ENCODE measurements at places on chromosomes 1 and 21. TPM values are rescaled to one million over a fixed set of nuclear protein-coding genes. Genes with fewer than 3 reads are reported as not detected.

DNA sequence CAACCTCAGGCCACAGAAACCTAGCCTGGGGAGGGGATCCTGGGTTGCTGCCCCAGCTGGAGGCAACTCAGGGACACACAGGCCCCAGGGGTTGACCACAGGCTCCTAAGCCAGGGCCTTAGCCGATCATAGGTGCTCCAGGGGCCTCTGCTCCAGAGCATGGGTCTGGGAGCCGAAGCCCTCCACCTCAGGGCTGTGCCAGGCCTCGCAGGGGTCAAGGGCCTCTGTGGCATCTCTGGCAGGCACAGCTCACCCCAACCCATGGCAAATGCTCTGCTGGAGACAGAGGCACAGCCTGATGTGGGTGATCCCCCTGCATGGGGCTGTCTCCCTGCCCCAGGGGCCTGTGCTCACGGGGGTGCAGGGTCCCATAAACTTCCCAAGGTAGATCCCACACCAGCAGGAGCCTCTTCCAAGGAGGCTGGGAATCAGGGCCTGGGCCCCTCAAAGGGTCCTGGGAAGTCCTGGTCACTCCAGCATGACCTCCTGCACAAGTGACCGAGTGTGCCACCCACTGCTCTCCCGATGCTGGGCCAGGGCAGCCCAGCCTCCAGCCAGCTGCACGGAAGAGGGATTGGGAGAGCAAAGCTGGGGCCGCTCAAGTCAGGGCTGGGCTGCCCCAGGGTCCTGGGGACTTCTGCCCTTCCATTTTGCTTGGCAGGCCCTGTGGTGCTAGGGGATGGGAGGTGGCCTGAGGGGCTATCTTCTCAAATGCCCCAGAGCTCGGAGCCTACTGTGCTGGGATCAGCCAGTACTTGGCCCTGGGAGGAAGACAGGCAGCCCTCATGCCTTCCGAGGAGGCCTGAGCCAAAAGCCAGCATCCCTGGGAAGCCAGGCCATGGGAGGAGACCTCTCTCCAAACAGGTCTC is 22.2 kb upstream of the PRSS38 start:
- H3K36me3 ChIP-seq = no peaks in the 10 kb centered on the region
- H3K4me1 ChIP-seq = peaks cover 1% of the 10 kb centered on the region
- H3K27me3 ChIP-seq = peaks cover 6% of the 10 kb centered on the region
- no peak for DNase-seq

DNA sequence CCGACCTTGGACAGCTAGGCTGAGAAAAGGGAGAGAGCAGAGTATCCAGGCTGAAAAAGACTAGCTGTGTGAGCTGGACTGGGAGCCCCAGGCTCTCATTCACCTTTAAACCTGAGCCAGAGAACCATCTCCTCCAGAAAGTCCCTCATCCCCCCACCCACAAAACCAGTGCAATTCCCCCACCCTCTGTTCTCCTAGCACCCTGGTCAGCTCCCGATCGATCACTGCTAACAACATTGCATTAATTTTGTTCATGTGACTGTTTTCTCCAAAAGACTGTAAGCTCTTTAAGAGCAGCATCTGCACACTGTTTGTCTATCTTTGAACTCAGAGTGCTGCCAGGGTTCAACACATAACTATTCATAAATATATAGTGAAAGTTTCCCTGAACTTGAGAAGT is 67.1 kb upstream of the NFASC start:
- H3K36me3 ChIP-seq = no peaks in the 10 kb centered on the region
- DNase-seq = no peak
- peaks cover 7% of the 10 kb centered on the region for H3K27me3 ChIP-seq
- H3K27ac ChIP-seq = no peak overlapping the region
- peaks cover 19% of the 10 kb centered on the region for H3K4me1 ChIP-seq

DNA sequence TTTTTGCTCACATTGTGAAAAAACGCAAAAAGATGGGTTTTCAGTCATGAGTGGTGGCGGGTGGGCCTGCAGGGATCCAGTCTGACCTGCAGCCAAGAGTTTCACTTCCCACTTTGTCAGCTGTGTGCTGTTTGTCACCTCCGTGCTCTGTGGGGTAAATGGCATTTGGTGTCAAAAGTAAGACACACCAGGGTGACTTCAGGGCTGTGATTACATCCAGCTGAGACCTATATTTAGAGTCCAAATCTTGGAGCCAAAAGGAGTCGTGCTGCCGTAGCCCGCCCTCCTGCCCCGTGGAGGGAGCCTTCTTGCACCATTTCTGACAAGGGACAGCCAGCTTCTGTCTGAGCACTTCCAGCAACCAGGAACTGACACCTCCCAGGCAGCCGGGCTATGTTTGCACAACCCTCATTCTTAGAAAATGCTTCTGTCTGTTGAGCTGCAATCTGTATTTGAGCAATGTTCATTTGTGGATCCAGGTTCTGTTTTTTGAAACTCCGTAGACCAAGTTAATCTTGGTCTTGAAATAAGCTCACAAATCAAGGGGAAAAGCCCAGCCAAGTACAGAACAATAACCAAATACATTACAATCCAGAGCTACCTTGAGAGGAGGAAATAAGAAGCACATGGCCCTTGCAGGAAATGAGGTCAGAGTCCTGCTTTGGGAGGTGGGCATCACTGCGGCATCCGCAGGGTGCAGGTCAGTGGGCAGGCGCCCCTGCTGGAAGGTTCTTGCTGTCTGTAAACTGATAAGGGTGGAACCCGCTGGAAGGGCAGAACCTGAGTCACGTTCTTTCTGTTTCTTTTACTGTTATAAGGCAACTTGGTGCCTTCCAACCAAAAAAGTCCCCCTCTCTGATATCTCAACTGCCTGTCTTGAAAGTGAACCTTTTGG is 14.4 kb downstream of the ABCG1 start:
- no peaks in the 10 kb centered on the region for H3K27me3 ChIP-seq
- peak; percentile 90 for DNase-seq
- H3K4me1 ChIP-seq = peaks cover 88% of the 10 kb centered on the region
- H3K36me3 ChIP-seq = peaks cover 6% of the 10 kb centered on the region
- H3K27ac ChIP-seq = peak overlapping the region; percentile 89

DNA sequence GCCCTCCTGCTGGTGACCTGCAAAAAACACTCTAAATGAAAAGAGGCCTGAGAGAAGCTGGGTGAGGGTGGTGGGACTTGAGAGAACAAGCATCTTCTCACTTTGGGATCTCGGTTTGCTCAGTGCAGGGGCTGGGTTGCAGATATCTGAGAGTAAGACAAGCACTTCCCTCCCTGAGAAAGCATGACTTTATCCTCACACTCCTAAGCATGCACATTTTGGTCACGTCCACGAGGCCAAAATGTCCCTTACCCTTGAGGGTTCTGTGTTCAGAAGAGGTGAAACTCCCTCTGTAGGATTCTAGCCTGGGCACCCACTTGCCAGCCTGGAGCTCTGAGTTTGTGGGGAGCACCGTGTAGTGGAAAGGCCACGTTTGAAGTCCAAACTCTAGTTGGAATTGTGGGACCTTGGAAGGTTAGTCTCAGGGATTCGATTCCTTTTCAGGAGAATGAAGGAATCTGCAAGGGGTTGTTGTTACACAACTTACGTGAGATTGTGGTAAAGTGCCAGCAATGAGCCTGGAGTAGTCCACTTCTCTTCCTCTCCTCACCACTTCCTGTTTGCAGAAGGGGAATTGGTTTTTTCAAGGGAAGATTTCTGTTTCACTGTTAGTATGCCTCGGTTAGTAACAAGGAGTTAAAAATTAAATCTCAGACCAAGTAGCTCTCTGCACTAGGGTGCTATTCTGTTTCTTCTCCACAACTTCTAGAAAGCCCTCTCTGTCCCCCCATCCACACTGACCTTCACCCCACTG is 3.0 kb downstream of the FCAMR start:
- H3K4me3 ChIP-seq = peak overlapping the region; percentile 40
- H3K27ac ChIP-seq = peak overlapping the region; percentile 50
- DNase-seq = no peak
- no peaks in the 10 kb centered on the region for H3K36me3 ChIP-seq
- peaks cover 35% of the 10 kb centered on the region for H3K4me1 ChIP-seq
- H3K27me3 ChIP-seq = peaks cover 30% of the 10 kb centered on the region

- no peak overlapping the region for H3K4me3 ChIP-seq
- no peak for DNase-seq
- H3K27me3 ChIP-seq = no peaks in the 10 kb centered on the region
- H3K4me1 ChIP-seq = no peaks in the 10 kb centered on the region
These were observed 89.5 kb downstream of the NRIP1 start for GRCh38 chr21:14975136-14975919.

DNA sequence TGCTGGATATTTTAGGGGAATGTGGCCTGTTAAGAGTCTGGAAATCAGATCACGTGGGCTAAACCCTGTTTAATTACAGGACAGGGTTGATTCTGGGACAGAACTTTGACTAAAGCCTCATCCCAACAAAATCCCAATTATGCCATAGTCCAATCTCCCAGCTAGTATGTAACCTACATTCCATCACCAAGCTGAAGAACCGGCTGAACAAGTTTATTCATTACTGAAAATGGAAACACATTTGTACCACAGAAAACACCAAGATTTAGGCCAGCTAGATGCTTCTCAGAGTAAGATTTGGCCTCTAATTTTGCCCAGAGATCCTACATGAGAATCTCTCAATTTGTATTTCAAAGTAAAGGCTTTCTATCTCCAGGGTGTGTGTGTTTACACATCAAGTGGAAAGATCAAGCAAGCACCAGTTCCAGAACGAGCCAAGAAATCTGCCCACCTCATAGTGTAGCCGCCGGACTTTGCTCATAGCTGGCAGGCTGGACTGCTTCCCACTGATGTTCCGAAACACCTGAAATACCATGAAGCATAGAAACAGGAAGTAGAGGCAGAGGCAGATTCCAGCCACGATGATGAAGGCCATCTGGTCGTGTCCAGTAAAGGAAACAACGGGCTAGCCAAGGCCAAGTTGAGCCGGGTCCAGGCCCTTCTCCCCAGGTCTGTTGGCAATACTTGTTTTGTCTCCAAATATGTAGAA is 86.8 kb downstream of the WLS start:
- H3K27ac ChIP-seq = no peak overlapping the region
- DNase-seq = no peak
- H3K36me3 ChIP-seq = no peaks in the 10 kb centered on the region

The UHMK1 gene
- total RNA-seq = 62.0 TPM

The TMPRSS2 gene
- total RNA-seq = not detected

The FLG2 gene
- not detected for total RNA-seq

The HMGCS2 gene
- not detected for total RNA-seq

The ADGRL2 gene
- total RNA-seq = 0.05 TPM

The LCE1A gene
- total RNA-seq = not detected

The MARK1 gene
- not detected for total RNA-seq

The SPRR2B gene
- not detected for total RNA-seq

The FCRL4 gene
- total RNA-seq = not detected
